ENCODE measurements at places on chromosomes 2 and 18. TPM values are rescaled to one million over a fixed set of nuclear protein-coding genes. Genes with fewer than 3 reads are reported as not detected.

ITPRIPL1 gene
- total RNA-seq: 5.4 TPM

RAB6C gene
- total RNA-seq: not detected

RAD51AP2 gene
- not detected for total RNA-seq

MROH2A gene
- total RNA-seq: not detected

ZNF396 gene
- total RNA-seq: 0.53 TPM

PPP4R1 gene
- 162 TPM for total RNA-seq

SCN1A gene
- not detected for total RNA-seq

GPR39 gene
- not detected for total RNA-seq

DYSF gene
- 82.1 TPM for total RNA-seq

ACVR1C gene
- 0.07 TPM for total RNA-seq

LONRF2 gene
- total RNA-seq: not detected

FBXO36 gene
- 2.0 TPM for total RNA-seq
